ENCODE measurements at places on chromosomes 3 and 15.

GRCh38 chr15:89358435-89358754 lies 23.8 kb upstream of the POLG start:
- no peak for DNase-seq

DNA sequence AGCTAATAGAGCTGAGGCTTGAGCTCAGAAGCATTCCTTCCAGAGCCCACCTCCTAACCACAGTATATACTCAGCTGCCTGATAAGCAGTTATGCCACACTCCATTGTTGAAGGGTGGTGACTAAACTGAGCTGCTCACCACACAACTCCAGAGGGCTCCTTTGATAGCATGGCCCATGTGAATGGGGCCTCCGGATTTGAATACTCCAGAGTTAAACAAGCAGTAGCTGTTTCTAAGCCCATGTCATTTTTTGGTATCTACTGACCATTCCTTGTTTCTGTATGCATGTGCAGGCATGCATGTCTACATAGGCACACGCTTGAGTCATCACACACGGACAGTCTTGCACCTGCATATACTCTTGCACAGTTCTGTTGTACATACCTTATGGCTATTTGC lies 28.9 kb downstream of the IGSF10 start:
- no peak for DNase-seq

DNA sequence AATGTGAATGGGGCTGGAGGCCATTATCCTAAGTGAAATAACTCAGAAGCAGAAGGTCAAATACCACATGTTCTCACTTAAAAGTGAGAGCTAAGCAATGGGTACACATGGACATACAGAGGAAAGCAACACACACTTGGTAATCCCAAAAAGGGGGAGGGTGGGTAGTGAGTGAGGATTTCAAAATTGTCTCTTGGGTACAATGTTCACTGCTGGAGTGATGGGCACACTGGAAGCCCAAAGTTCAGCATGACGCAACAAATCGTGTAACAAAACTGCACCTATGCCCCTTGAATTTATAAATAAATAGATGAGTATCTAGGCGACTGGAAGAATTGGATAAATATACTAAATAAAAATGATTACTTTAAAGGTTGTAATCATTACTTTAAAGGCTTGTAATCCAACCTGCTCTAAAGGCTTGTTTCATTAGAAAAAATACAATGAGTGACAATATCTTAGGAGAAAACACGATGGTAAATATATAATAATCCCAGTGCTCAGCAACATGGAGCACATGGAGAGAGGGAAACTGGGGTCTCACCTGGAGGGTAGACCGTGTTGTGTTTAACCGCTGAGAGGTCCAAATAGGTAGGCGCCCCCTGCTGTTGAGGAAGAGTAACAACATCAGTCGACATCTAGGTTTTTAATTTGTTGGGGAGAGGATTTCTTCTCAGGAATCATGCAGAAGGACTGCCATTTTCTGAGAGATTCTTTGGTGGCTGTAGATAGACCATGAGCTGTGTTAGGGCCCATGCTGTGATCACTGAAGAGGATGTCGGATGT lies 78.5 kb upstream of the ROBO1 start:
- DNase-seq: no peak

DNA sequence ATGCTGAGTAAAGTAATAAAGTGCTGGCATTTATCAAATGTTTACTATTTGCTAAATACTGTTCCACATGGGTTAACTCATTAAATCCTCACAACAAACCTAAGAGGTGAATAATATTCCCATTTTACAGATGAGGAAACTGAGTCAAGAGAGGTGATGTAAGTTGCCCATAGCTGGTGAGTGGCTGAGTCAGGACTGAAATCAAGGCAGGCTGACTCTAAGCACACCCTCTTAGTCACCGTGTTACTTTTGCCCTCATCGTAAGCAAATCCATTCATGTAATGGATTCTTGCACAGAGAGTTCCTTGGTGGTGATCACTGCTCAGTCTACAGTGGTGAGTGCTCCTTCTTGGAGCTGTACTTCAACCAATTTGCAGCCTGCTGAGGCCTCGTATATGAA lies 28.9 kb upstream of the PTX3 start:
- no peak for DNase-seq

GRCh38 chr3:31614162-31614921 lies 81.6 kb downstream of the STT3B start:
- DNase-seq: no peak

Measured in GM19239 (cell line).